ENCODE measurements at places on chromosomes 5 and 9. TPM values are rescaled to one million over a fixed set of nuclear protein-coding genes. Genes with fewer than 3 reads are reported as not detected.

Gene PHF19
- total RNA-seq = 177 TPM

Gene FAM221B
- not detected for total RNA-seq

Gene UBE2QL1
- total RNA-seq = not detected

Gene GLDC
- total RNA-seq = 1.4 TPM

Gene CMYA5
- 0.64 TPM for total RNA-seq

Gene TEX48
- not detected for total RNA-seq

Gene TMEM252
- not detected for total RNA-seq

Gene B4GALT7
- total RNA-seq = 26.6 TPM

Gene PTGES
- not detected for total RNA-seq

Gene TTC39B
- total RNA-seq = 20.6 TPM

Gene ZFP2
- not detected for total RNA-seq

Gene CBY3
- 1.6 TPM for total RNA-seq

Gene TAF11L10
- not detected for total RNA-seq

Gene FAM200C
- total RNA-seq = 0.78 TPM

DNA sequence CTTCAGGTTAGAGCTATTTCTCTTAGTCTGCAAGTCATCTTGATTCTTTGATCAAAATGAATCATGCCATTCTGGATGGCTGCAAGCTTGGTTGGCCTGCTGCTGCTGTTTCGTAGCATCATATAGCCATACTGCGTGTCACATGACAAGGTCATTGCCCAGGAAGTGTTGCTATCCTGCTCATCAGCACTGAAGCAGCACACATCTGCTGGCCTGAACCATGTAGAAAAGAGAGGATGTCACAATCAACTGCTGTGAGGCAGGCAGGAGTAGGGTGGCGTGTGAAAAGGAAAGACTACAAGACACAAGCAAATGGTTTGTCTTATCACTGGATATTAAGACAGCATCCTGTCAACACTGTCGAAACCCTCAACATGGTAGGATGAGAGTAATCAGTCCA lies 376.7 kb upstream of the RORB start:
- H3K27ac ChIP-seq = peak overlapping the region; percentile 67
- no peak overlapping the region for H3K4me3 ChIP-seq

- no peaks in the 10 kb centered on the region for H3K36me3 ChIP-seq
- no peak for DNase-seq
- no peaks in the 10 kb centered on the region for H3K4me1 ChIP-seq
- no peak overlapping the region for H3K27ac ChIP-seq
- peaks cover 3% of the 10 kb centered on the region for H3K27me3 ChIP-seq
Observed at GRCh38 chr9:135154050-135154615, 66.7 kb downstream of the OLFM1 start.

- no peaks in the 10 kb centered on the region for H3K27me3 ChIP-seq
- DNase-seq = no peak
- H3K4me1 ChIP-seq = peaks cover 9% of the 10 kb centered on the region
- H3K27ac ChIP-seq = no peak overlapping the region
- no peak overlapping the region for H3K4me3 ChIP-seq
Observed at GRCh38 chr9:136050266-136050700, 44.8 kb downstream of the NACC2 start.

GRCh38 chr9:70959366-70959765 lies 162.1 kb downstream of the TRPM3 start:
- H3K27ac ChIP-seq = no peak overlapping the region
- H3K36me3 ChIP-seq = no peaks in the 10 kb centered on the region
- no peak overlapping the region for H3K4me3 ChIP-seq
- no peak for DNase-seq
- H3K27me3 ChIP-seq = no peaks in the 10 kb centered on the region

GRCh38 chr5:83955916-83956315 lies 235.3 kb upstream of the HAPLN1 start:
- H3K4me3 ChIP-seq = no peak overlapping the region
- no peaks in the 10 kb centered on the region for H3K27me3 ChIP-seq
- no peaks in the 10 kb centered on the region for H3K4me1 ChIP-seq

- peak; percentile 77 for DNase-seq
- peak overlapping the region; percentile 84 for H3K27ac ChIP-seq
- H3K27me3 ChIP-seq = no peaks in the 10 kb centered on the region
- peak overlapping the region; percentile 84 for H3K4me3 ChIP-seq
- H3K4me1 ChIP-seq = peaks cover 23% of the 10 kb centered on the region
Observed at GRCh38 chr5:107570805-107571531, 99.8 kb downstream of the EFNA5 start.

GRCh38 chr5:159668556-159668955 lies 247.7 kb upstream of the ADRA1B start:
- no peak overlapping the region for H3K27ac ChIP-seq
- peaks cover 5% of the 10 kb centered on the region for H3K36me3 ChIP-seq
- peaks cover 20% of the 10 kb centered on the region for H3K27me3 ChIP-seq
- no peak overlapping the region for H3K4me3 ChIP-seq
- H3K4me1 ChIP-seq = no peaks in the 10 kb centered on the region
- DNase-seq = no peak

GRCh38 chr5:145764325-145764724 lies 70.8 kb downstream of the PRELID2 start:
- H3K27me3 ChIP-seq = no peaks in the 10 kb centered on the region
- H3K27ac ChIP-seq = no peak overlapping the region
- H3K4me3 ChIP-seq = no peak overlapping the region
- no peaks in the 10 kb centered on the region for H3K36me3 ChIP-seq
- H3K4me1 ChIP-seq = no peaks in the 10 kb centered on the region
- DNase-seq = no peak

GRCh38 chr5:154331924-154332323 lies 113.9 kb upstream of the SAP30L start:
- H3K4me3 ChIP-seq = no peak overlapping the region
- H3K27ac ChIP-seq = no peak overlapping the region
- no peaks in the 10 kb centered on the region for H3K4me1 ChIP-seq
- peaks cover 15% of the 10 kb centered on the region for H3K36me3 ChIP-seq
- DNase-seq = no peak

GRCh38 chr9:127683723-127684122 lies 23.1 kb upstream of the CFAP157 start:
- DNase-seq = peak; percentile 47
- no peaks in the 10 kb centered on the region for H3K27me3 ChIP-seq
- H3K27ac ChIP-seq = no peak overlapping the region

DNA sequence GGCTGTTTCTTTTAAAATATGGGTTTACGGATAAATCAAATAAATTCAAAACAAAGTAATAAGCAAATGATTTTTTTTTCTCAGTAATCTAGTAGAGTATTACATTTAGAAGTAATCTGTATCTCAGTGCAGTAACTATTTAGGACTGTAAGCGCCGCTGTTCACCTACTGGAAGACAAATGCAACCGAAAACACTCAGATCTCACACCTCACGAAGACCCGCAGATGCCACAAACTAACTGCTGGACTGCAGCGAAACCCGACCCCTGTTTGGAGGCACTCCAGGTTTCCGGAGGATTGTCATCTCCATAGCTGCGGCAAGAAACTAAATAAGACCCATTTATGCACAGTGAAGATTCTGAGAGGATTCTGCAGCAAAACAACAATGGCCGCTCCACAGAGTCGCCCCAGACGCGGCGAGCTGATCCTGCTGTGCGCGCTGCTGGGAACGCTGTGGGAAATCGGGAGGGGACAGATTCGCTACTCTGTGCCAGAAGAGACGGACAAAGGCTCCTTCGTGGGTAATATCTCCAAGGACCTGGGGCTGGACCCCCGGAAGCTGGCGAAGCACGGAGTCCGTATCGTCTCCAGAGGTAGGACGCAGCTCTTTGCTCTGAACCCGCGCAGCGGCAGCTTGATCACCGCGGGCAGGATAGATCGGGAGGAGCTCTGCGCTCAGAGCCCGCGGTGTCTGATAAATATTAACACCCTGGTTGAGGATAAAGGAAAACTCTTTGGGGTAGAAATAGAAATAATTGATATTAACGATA lies at the start of gene PCDHGA8:
Gene PCDHGA8, plus strand, starts transcription at position 205 of the 770 bp plus-strand sequence. Its CDS starts 181 bp downstream, at position 386.
- no peak for DNase-seq
- no peak within 1 kb of the TSS for H3K4me3 ChIP-seq
- no peaks in the 10 kb centered on the region for H3K4me1 ChIP-seq

GRCh38 chr9:2234371-2234893 lies 219.3 kb downstream of the SMARCA2 start:
- DNase-seq = no peak
- H3K4me1 ChIP-seq = peaks cover 2% of the 10 kb centered on the region
- no peak overlapping the region for H3K4me3 ChIP-seq
- H3K36me3 ChIP-seq = no peaks in the 10 kb centered on the region

GRCh38 chr9:557601-558201 lies 283.8 kb upstream of the DMRT1 start:
- peaks cover 27% of the 10 kb centered on the region for H3K27me3 ChIP-seq
- DNase-seq = no peak
- no peaks in the 10 kb centered on the region for H3K4me1 ChIP-seq
- H3K4me3 ChIP-seq = no peak overlapping the region
- H3K27ac ChIP-seq = no peak overlapping the region

- H3K36me3 ChIP-seq = no peaks in the 10 kb centered on the region
- no peak overlapping the region for H3K4me3 ChIP-seq
- no peaks in the 10 kb centered on the region for H3K4me1 ChIP-seq
- peaks cover 3% of the 10 kb centered on the region for H3K27me3 ChIP-seq
Observed at GRCh38 chr9:27655441-27655840, 82.2 kb upstream of the C9orf72 start.

DNA sequence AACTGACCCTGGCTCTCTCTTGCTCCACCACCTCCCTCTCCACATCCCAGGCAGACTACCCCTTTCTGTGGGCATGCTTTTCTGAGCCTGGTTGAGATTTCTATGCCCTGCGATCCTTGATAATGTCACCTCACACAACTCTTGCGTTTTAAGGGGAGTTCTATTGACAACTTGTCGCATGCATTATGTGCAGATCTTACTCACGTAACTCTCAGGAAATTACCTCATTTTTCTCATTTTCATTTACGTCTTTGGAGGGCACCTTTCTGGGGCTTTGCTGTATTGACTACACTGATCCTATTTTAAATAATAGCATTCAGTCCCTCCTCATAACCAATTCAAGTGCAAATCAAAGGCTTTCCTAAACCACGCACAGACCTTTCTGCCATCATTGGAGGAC lies 140.4 kb upstream of the WWC1 start:
- no peak for DNase-seq
- peaks cover 6% of the 10 kb centered on the region for H3K27me3 ChIP-seq
- H3K36me3 ChIP-seq = no peaks in the 10 kb centered on the region
- H3K4me3 ChIP-seq = no peak overlapping the region

DNA sequence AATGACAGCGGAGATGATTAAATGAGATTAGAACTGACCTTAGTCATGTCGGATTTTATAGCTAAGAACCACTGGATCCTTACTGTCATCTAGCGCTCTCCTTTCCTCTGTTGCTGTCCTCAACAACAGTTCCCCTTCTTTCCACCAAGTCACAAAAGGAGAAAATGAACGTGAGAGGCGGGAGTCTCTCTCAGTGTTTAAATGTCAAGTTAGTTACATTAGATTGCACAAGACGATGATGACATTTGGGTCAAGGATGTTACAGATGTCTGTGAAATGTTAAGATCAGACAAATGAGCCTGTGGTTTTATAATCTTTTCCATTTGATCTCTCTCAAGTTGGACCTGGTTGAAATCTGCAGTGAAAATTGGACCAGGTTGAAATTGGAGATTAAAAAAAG lies 53.5 kb downstream of the FBXO38 start:
- peaks cover 19% of the 10 kb centered on the region for H3K36me3 ChIP-seq
- H3K27ac ChIP-seq = no peak overlapping the region
- H3K27me3 ChIP-seq = no peaks in the 10 kb centered on the region
- no peak overlapping the region for H3K4me3 ChIP-seq
- no peak for DNase-seq
- H3K4me1 ChIP-seq = no peaks in the 10 kb centered on the region

GRCh38 chr9:6219981-6220380 lies 4.4 kb downstream of the IL33 start:
- no peak overlapping the region for H3K4me3 ChIP-seq
- DNase-seq = no peak
- H3K27me3 ChIP-seq = peaks cover 23% of the 10 kb centered on the region

DNA sequence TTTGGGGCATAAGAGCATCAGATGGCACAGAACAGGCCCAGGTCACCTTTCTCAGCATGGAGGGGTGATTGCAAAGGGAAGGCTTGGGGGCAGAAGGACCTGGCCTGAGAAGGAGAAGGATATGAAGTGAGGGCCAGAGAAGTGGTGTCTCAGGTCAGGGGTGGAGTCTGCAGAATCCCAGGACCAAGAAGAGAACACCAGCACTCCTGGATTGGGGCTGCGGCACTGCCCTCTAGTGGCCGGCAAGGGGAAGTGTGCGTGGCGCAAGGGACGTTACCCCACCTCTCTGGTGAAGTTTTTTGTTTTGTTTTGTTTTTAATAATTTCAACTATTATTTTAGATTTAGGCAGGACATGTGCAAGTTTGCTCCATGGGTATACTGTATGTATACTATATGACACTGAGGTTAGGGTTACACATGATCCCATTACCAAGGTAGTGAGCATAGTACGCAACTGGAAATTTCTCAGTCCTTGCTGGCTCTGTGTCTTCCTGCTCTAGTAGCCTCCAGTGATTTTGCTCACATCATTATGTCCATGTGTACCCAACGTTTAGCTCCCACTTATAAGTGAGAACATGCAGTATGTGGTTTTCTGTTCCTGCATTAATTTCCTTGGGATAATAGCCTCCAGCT lies 1548.6 kb downstream of the EFNA5 start:
- DNase-seq = no peak
- H3K36me3 ChIP-seq = no peaks in the 10 kb centered on the region
- H3K27ac ChIP-seq = no peak overlapping the region
- no peaks in the 10 kb centered on the region for H3K4me1 ChIP-seq
- H3K4me3 ChIP-seq = no peak overlapping the region

DNA sequence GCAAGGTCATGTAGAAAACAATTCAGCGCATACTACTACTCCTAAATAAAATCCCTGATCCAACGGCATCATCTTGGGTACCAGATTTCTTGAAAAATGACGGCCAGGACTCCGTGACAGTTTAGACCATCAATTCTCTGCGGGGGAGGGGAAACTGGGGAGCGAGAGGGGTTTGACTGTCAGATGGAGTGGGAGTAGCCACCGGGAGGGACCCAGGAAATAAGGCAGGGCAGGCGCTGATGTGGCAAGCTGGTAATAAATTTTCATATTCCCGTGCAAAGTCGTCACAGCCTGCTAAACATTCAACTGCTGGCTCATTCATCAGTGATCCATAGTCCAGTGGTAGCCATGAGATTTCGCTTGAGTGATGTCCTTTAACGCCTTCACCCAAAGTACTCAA lies 457 bp upstream of the CDH18 start:
- no peak for DNase-seq
- no peak overlapping the region for H3K4me3 ChIP-seq
- no peaks in the 10 kb centered on the region for H3K27me3 ChIP-seq
- no peak overlapping the region for H3K27ac ChIP-seq
- H3K4me1 ChIP-seq = no peaks in the 10 kb centered on the region
- no peaks in the 10 kb centered on the region for H3K36me3 ChIP-seq

GRCh38 chr9:122781671-122782070 lies 7.1 kb upstream of the OR5C1 start:
- no peak overlapping the region for H3K27ac ChIP-seq
- no peaks in the 10 kb centered on the region for H3K36me3 ChIP-seq
- H3K27me3 ChIP-seq = no peaks in the 10 kb centered on the region
- H3K4me3 ChIP-seq = no peak overlapping the region

- no peaks in the 10 kb centered on the region for H3K36me3 ChIP-seq
- no peak for DNase-seq
- H3K4me1 ChIP-seq = peaks cover 3% of the 10 kb centered on the region
Observed at GRCh38 chr9:77756449-77756848, 108.3 kb upstream of the GNA14 start.
